ENCODE measurements at places on chromosomes 3 and 15.
A peak's percentile ranks its signal among the peaks of the same experiment; 100 is the strongest.

- no peak for DNase-seq
Observed at GRCh38 chr3:176174060-176174459, 1023.2 kb downstream of the TBL1XR1 start.

- DNase-seq: no peak
Observed at GRCh38 chr15:101210058-101210457, 41.8 kb downstream of the CHSY1 start.

- DNase-seq: no peak
Observed at GRCh38 chr15:99440551-99441443, 125.0 kb upstream of the MEF2A start.

GRCh38 chr3:48140336-48140757, 47.9 kb downstream of the CDC25A start:
- DNase-seq: no peak

- no peak for DNase-seq
Observed at GRCh38 chr3:15634671-15635070, 33.1 kb downstream of the BTD start.

DNA sequence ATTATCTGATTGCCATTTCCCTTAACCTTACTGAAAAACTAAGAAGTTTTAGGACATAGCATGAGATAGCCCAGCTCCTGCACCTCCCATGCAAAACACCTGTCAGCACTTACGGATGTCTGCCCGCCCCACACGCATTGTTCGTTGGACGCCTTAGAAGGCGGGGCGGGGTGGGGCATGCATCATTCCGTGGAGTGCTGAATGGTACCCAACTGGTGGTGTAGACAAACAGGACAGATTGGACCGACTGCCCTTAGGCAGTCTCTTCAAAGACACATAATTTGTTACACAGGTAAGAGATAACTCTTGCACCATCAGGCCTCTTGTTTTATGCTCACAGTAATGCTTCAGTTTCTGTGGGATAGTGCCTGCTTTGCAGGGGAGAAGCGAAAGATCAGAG, 93.8 kb downstream of the SMAD6 start:
- no peak for DNase-seq

GRCh38 chr15:87228460-87228859, 1028.1 kb downstream of the NTRK3 start:
- no peak for DNase-seq

GRCh38 chr15:48963524-48964113, at the start of gene SHC4:
Gene SHC4, minus strand, starts transcription at chr15:48963919. Its CDS starts 904 bp downstream, at chr15:48963015.
- peak; percentile 67 for DNase-seq

- no peak for DNase-seq
Observed at GRCh38 chr3:124076235-124076634, 84.3 kb upstream of the ROPN1 start.

DNA sequence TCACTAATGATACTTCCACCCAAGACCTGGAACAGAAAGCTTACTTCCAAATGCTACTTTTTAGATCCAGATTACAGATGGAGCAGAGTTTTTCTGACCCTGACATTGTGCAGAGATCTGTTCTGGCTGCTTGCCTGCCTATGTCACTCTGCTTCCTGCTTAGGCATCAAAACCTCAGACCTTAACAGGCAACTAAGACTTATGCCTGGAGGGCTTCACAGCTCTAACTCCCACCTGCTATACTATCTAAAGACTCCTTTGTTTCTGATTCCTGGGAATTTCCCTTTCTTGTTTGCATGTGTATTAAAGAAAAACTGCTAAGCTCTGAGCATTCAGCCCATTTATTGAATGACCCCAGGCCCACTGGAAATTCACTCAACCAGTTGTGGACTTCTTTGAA, 157.4 kb upstream of the NPHP3 start:
- no peak for DNase-seq

DNA sequence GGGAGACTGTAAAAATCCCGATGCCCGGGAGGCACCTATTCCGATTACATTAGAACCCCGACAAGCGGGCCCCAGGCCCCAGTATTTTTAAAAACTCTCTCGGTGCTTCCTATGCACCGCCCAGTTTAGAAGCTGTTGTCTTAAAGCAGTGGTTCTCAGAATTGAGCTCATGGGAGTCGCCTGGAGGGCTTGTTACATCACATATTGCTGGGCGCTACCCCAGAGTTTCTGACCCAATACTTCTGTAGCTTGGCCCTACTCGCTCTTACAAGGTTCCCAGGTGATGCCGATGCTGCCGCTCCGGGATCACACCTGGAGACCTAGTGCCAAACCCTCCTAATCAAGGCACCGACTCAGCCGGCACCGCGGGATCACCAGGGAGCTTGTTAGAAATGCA, 35.2 kb downstream of the CPN2 start:
- no peak for DNase-seq

GRCh38 chr15:68618394-68618793, 39.6 kb downstream of the CORO2B start:
- peak; percentile 60 for DNase-seq

DNA sequence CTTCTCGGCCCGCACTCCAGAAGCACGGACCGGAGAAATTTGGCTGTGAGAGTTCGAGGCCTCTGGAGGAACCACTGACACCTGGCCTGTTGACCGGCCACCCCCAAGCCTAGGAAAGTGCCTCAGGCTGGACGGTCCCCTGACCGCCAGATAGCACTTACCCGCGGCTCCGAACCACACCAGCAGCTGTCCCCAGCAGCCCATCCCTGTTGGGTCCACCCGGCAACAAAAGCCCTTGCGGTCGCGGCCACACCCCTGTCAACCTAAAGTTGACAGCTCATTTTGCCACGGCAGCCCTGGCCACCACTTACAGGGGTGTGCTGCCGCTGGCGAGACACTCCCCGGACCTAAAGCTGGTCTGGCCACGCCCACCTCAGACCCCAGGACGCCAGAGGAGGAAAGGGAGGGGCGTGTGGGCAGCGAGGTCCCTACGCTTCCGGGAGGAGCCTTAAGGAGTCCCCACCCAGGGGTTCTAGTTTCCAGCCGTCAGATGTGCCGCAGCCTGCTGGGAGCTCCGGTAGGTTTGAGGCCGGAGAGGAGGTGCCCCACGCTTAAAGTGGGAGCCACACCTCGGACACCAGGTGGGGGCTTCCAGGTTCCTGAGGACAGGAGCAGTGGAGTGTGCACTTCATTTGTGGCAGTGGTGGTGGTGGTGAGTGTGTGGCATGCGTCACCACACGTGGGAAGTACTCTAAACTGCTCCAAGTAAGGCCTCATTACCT, at the start of gene LTK:
LTK (minus strand) TSS at position 322 of the 722 bp plus-strand sequence; CDS start at position 204, 118 bp downstream.
- DNase-seq: no peak

DNA sequence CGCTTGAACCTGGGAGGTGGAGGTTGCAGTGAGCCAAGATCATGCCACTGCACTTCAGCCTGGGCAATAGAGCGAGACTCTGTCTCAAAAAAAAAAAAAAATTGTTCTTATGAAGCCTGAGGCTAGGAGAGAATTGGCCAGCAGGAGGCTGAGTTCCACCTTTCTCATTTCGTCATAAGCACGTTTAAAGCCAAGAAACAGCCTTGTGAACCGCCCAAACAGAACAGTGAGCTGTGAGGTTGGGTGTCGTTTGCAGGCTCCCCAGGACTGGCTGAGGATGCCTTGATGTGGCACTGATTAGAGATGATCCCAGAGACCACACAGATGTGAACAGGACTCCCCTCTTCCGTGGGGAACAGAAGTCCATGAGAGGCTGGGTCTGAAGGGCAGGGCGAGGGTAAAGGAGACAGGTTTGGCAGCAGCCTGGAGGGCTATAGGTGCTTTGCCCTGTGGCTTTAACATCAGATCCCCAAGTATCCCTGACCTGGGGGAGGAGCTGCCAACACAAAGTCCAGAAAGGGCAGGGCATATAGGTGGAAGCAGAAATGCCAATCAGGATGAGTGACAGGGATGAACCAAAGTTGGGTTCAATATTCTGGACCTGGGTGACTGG, 52.9 kb downstream of the CLEC3B start:
- DNase-seq: no peak

Data from NCI-H1694 treated with DMSO at 0.1 percent for 48 hours (cell line).